ENCODE measurements at places on chromosomes 1 and 21.

DNA sequence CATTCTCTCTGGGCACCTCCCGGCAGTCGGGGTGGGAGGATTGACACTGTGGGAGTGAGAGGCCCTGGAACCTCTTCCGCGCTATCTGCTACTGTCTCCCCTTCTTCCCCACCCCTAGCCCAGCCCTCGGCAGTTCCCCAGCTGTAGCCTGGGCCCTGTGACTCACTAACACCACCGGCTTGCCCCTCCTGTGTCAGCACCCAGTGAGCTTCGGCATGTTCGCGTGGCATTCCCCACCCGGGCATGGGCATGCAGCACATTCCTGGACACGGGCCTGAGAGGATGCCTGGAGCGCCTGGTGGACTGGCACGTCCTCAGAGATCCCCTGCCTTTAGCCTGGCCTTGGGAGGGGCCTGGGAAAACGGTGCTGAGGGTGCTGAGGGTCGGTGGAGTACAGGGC lies 1.3 kb downstream of the CDK18 start:
- peak; percentile 80 for DNase-seq

DNA sequence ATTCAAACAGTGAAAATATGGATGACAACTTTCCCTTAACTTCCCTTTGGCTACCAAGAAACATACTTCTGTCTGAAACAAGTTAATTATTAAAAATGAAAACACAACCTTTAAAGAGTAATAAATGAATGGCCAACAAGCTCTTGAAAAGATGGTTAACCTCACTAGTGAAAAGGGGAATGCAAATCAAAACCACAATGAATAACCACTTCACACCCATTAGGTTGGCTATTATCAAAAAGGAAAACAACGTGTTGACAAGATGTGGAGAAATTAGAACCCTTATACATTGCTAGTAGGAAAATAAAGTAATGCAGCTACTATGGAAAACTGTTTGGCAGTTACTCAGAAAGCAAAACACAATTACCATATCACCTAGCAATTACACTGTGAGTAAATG lies 14.1 kb downstream of the COP1 start:
- no peak for DNase-seq

DNA sequence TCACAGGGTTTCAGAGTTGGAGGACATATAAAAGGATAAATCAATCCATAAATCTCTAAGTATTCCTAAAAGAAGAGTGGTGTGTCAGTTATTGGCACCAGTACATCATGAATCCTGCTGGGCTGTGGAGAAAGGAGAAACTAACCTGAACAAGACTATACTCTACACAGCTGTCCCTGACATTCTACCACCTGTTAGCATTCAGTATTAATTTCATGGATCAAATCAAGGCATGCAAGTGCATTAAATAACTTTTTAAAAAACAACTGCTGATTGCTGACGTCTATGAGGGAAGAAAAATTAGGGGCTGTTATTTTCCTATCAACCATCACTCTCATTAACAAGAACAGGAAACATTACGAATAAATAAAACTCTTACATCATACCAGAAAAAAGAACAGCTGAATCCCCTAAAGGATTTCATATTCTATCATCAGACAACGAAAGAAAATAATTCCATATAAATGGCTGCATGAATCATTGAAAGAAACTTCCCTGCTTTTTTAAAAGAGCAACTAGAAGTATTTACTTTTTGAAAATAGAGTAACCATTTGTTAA lies 121.7 kb downstream of the ATF6 start:
- DNase-seq, result no peak

DNA sequence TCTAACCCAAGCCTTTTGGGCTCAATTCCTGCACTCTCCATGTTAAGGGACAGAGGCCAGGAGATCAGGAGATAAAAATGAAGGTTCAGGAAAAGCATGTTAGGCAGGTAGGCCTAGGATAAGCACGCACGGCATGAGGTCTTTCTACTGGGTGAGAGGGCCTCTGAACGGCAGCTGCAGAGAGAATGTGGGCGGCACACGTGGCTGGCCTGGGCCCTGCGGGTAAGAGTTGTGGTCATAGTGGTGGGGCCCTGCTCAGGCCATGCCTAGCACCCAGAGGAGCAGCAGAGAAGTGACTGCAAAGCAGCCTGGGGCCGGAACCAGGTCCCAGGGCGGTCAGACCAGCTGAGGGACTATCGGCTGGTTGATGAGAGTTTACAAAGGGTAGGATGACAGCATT lies 7.5 kb upstream of the FOXO6 start:
- peak; percentile 81 for DNase-seq

- DNase-seq, result no peak
Measured at GRCh38 chr21:36491209-36491910, 11.4 kb upstream of the CLDN14 start.

DNA sequence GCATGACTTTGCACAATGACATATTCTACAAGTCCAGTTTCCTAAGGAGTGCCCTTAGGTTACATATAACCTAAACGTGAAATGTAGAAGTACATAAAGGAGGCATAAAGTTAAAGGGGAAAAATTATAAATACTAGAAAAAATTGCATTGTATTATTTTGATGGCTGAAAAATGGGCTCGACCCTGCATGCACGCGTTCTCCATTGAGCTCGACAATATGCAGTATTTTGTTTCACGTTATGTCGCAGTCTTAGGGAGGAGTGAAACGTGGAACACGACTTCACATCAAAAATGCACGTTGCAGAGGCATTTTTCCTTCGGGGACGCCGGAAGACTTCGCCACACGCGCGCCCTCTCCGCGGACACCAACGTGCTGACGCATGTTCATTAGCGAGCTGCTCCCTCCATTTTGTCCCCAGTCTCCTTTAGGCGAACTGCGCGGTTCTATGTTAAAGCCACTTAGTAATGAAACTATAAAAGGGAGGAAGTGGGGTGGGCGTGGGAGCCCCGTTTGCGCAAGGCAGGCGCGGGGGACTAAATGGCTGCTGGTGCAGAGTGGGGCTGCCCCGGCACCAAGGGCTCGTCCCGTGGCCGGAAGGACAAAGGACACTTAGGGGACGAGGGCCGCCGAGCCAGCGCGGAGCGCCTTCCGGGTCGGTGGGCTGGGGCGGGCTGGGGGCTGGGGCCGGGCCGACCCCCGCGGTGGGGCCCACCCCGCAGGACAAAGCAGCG lies 749 bp upstream of the COX20 start:
- DNase-seq, result peak; percentile 93

DNA sequence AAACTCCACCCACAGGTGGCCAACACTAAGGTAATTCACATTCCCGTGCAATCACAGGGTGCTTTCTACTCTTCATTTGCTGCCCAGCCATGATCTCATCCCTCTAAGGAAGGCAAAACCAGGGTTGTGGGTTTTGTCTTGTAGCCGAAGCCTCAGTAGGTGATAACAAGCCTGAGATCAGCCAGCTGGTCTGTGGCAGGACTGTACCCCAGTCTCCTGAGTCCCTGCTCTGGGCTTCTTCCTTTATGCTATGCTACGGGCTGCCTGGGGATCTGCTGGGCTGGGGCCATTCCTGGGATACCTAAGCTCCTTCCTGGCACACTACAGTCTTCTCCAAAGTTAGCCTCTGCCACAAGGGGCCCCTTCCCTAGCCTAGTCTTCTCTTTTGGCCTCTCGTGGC lies 9.8 kb downstream of the PPFIA4 start:
- peak; percentile 69 for DNase-seq

DNA sequence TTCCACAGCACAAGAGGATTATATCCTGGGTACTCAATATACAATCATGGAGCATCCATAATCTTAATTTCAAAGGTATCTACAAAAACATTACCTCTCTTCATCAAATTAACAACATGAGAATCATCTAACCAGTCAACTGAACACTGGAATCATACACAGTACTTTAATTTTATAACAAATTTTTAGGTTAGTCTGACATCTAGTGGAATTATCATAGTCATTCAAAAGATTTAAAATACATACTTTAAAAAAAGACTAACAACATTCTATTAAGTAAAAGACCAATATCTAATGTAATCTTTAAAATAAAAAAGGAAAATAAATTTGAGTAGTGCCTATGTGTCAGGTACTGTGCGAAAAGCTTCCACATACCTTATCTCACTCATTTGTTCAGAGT lies 16.8 kb upstream of the SH3GLB1 start:
- peak; percentile 52 for DNase-seq

DNA sequence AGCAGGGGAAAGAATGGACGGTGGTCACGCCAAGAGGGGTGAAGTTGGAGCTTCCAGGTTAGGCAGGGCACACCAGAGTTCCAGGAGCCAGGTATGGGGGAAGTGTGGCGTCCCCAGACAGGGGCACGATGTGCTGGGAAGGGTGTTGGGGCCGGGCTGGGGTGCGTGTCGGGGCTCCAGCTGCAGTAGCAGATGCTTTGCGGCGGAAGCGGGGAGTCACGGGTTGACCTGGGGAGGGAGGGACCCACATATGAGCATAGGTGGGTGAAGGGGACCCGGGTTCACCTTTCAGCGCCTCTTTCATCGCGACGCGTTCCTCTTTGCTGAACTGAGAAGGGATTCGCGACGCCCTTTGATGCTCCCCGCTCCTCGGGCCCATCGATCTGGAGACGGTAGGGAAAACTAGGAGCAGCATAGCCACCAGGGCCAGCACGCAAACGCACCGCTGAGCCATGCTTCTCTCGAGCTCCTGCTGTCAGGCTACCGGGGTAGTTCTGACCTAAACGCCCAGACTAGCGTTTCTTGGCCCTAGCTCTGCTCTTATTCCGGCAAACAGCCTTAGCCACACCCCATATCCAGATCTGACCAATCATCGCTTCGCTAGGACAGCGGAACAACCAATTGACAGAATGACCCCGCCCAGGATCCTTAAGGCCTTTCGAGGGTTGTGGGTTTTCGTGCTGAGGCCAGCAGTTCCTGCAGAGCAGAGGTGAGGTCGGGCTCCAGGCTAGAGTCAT lies at the start of gene PM20D1:
TSS of gene PM20D1 (minus strand) at position 514 of the 737 bp plus-strand sequence. CDS start at position 454, 60 bp downstream.
- peak; percentile 91 for DNase-seq

GRCh38 chr1:220339581-220339980 lies 67.3 kb upstream of the RAB3GAP2 start:
- no peak for DNase-seq

DNA sequence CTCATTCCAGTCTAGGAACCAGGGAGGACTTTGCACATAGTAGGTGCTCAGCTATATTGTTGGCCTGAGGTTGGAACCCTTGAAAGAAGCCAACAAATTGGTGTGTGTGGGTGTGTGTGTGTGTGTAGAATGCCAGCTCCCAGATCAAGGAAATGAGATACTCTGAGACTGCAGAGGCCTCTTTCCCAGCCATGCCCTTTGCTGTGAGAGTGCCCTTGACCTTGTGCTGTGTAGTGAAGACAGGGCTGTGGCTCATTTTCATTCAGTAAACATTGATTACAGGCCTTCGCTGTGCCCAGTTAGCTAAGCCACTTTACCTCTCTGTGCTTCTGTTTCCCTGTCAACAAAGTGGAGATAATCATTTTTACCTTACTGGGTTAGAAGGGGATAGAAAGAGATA lies 3.2 kb downstream of the CYP4B1 start:
- no peak for DNase-seq
